ENCODE measurements at places on chromosomes 1 and 21.

DNA sequence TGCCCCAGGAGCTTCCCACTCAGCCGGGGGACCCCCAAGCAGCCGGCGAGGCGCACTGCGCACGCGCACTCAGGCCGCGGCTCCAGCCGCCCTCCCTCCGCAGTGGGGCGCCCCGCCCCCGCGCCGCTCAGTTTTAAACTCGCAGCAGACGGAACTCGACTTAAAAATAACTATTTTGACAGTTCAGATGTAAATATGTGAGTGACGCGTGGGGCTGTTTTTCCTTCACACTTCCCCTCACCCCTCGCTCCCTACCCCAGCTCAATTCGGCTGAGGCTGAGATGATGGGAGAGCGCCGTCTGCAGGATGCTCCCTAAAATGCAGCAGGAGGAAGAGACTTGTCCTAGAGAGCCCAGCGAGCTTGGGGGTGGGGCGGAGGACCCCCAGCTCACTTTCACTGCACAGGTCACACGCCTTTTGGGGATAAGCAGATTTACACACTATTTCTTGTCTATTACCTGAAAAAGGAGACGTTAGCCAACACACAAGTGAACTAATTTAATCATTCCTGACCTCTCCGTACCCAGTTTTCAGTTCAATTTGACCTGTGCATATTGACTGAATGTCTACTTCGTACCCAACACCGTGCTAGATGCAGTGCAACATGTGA lies 8.9 kb upstream of the LEMD1 start:
- no peak for DNase-seq

DNA sequence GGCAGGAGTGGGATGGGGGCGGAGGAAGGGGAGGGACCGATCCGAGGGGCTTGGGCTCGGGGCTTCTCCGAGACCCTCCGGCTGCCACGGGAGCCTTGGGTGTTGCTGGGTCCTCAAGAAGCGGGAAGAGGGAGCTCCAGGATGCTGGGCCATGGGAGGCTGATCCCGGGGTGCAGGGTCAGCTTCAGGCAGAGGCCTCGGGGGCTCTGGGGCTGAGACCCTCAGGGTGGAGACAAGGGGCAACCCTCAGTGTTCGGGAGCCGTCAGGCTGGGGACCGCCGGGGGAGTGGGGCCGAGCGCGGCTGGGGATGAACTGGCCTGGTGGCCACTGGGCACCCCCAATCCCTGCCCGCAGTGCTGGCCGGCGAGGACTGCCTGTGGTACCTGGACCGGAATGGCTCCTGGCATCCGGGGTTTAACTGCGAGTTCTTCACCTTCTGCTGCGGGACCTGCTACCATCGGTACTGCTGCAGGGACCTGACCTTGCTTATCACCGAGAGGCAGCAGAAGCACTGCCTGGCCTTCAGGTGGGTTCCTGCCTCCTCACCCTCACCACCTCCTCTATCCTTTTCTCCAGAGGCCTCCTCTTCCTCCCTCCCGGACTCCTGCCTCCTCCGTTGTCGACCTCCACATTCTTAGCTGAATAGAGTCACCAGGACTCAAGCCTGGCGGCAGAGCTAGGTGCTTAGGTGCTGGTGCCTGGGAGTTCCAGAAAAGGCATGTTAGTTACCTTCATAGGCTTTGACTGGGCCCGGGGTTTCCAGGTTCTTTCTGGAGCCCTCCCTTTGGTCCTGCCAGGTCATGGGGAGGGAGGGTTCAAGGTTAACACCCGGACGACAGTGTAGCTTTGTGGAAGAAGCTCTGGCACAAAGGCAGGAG lies 631 bp downstream of the SHISA4 start:
- no peak for DNase-seq

DNA sequence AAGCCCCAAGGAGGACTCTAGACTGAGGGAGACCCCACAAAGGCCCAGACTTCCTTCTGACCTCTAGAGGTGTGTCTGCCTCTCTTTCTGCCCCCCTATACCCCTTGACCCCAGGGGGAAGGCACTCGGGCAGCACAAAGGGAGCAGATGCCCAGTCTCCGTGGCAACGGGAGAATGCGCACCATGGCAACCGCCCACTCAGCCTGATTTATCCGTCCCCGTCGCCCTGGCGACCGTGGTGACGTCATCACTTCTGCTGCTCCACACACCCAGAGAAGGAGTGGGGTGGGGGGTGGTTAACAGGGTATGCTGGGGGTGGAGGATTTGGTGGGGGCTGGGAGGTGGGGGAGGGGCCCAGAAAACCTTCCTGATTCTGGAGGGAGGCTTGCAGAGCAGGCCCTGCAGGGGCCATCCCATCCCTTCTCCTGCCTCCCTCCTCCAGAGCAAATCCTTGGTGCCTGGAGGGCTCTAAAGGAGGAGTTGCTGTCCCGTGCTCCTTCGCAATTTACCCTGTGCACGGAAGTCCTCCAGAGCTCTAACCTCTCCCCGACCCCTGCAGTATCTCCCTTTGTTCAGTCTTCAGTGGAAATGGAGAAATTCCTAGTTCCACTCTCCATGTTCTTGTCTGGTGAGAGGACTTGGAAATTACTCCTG lies 6.3 kb downstream of the CELF3 start:
- no peak for DNase-seq

DNA sequence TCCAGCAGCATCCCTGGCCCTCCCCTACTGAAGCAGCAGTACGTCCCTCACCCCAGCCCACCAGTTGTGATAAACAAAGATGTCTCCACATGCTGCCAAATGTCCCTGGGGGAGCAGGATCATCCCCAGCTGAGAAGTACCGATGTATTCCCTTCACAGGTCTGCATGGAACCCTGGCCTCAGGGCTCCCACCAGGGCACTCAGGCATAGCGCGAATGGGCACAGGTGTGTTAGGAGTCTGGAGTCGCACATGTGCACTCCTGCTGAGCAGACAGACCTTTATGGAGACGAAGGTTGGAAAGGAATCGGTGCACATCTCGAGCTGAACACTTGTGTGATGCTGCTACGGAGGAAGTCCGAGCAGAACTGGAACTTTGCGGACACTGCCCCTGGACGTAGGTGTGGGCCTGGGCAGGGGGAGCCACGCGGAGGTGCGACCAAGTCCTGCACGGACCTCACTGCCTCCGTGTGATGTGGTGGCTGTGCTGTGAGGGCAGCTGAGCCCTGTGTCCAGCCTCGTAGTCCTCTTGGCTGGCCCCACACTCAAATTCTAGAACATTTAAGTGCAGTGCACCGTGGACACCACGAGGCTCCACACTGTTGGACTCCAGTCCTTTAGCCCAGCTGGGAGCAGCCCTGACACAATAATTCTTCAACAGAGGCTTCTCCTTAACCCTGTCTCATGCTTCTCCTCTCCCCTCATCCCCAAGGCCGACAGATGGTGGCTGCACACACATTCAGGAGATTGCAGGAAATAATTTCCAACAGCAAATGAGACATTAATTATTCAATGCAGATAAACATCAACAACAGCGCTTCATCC lies 43.4 kb downstream of the RSPH1 start:
- DNase-seq = no peak

GRCh38 chr1:147892216-147892615 lies 10.4 kb upstream of the GJA8 start:
- DNase-seq = no peak

DNA sequence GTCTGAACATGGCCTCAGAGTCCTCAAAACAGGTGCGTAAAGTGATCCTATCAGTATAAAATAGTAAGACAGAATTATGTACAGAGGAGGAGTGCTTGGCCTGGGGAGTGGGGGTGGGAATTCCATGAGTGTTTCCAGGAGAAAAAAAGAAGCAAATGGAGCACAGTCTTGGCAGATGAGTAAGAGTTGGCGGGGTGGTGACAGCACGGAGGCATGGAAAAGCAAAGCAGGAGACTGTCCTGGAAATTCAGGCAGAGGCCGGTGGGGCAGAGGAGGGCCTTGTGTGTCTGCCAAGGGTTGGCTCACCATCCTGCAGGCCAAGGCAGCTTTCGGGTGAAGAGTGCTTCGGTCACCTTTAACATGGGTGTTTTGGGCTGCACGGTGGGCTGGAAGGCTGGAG lies 63.4 kb downstream of the OPTC start:
- DNase-seq = peak; percentile 89

DNA sequence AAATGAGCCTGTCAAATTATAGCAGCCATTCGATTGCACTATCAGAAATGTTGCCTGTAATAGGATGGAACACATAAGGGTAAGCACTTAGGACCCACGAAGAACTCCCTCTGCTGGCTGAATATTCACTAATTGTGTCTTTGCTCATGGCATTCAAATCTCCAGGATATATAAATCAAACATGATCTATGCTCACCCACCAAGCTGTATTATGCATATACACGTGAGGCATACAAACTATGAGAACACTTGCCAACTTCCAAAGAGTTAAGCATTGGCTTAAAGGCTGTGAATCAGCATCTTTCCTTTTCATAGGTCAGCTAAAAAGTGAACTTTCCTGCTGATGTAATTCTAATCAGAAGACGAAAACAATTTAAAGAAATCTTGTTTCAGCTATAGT lies 34.5 kb downstream of the TMPRSS15 start:
- no peak for DNase-seq

DNA sequence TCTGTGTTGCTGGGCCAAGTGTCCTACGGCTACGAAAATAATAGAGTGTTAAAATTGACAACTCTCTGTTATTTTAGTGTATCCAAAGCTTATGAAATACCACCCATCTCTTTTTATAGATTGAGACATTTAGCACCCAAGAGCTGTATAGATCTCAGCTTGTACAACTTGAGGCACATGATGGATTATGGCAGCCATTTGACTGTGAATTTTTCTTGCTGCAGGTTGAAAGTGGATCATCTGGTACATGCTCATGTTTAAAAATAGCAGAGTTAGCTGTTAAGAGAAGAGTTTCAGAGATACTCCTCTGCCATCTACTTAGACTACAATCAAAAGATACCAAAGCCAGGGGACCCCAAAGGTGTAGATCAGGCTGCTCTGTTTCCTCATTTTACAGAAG lies 49.3 kb upstream of the FAM3B start:
- DNase-seq = no peak

- no peak for DNase-seq
These were observed 414.5 kb downstream of the DPYD start for GRCh38 chr1:97506368-97506767.

Measured in coronary artery (tissue), 2 donors.